ENCODE measurements at places on chromosomes 13 and 19. TPM values are rescaled to one million over a fixed set of nuclear protein-coding genes. Genes with fewer than 3 reads are reported as not detected.

DNA sequence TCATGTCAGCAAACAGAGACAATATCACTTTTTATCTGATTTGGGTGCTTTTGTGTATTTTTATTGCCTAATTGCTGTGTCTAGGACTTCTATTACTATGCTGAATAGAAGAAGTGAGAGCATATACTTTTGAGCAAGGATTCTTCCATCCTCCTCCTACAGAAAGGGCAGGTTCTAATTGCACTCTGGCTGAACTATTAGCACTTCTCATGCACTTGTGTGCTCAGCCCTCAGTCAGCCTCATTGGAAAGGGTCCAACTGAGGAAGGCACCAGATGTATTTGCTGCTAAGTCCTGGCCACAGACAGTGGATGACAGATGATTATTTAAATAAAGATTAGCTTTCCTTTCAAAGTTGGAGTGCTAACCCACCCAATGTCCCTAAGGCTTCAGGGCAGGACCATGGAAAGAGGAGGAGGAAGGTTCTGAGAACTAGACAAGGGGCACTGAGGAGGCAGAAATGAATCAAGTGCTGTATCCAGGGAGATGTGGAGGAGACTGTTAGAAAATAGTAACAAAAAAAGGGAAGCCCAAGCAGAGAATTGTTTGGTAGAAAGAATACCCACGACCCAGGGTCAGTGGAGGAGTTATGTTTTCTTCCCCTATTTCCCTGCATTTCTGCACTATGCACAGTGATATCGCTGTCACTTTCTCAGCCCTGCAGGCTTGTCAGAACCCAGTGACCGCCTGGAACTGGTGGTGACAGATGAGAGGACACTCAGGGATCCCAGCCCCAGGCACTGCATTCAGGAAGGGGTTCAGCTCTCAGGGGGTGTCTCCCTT is 8.0 kb downstream of the LILRB4 start:
- no peaks in the 10 kb centered on the region for H3K36me3 ChIP-seq
- H3K4me1 ChIP-seq, result no peaks in the 10 kb centered on the region
- H3K4me3 ChIP-seq, result no peak overlapping the region
- H3K27ac ChIP-seq, result no peak overlapping the region
- DNase-seq, result no peak

DNA sequence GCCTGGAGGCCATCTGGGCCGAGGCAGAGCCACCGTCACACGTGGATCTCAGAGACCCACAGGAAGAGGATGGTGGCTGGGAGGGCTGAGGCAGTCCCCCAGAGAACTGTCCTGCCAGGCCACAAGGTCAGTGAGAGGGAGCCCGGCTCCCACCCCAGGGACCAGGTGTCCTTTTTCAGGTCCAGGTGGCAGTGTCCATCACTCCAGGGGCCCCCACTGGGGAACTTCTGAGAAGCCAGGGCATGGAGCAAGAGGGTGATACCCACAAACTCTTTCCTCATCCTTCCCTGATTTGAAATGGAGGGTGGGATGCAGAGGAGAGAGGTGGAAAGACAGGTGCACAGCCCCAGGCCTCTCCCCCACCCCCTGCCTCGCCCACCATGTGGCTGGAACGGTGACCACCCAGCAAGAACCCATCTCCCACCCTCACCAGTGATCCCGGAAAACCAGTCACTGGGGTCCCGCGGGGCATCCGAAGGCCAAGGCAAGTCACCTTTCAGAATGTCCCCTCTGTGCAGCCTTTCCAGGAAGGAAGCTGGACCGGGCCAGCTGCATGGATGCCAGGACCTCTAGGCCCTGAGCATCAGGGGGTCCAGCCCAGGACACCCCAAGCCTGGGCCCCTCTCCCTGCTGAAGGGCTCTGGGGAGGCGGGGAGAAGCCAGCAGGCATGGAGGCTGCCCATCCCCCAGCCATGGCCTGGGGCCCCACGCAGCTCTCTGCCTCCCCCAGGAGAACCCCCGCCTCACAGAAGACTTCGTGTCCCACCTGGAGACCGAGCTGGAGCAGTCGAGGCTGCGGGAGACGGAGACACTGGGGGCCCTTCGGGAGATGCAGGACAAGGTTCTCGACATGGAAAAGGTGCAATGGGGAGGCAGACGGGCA is 14.1 kb downstream of the PRR36 start:
- no peaks in the 10 kb centered on the region for H3K27me3 ChIP-seq
- DNase-seq, result no peak
- no peak overlapping the region for H3K4me3 ChIP-seq
- H3K4me1 ChIP-seq, result peaks cover 8% of the 10 kb centered on the region

DNA sequence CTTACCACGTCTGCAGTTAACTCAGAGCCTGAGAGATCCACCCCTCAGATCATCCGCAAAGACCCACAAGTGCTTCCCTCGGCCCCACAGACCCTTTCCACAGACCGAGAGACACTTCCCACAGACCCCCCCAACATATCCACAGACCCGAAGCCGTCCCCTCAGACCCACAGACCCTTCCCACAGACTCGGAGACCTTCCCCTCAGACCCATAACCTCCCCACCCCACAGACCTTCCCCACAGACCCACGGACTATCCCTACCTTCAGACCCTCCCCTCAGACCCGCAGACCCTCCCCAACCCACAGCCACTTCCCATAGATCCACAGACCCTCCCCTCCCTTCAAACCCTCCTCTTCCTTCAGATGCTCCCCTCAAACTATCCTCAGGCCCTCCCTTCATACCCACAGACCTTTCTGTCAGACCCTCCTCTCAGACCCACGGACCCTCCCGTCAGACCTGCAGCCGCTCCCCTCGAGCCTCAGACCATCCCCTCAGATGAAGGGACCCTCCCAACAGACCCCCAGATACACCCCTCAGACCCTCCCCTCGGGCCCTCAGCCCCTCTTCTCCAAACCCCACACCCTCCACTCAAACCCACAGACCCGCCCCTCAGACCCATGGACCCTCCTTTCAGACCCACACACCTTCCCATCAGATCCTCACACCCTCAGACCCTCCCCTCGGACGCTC is 20.1 kb upstream of the TFDP1 start:
- no peak for DNase-seq
- H3K27me3 ChIP-seq, result peaks cover 19% of the 10 kb centered on the region
- H3K36me3 ChIP-seq, result no peaks in the 10 kb centered on the region
- H3K27ac ChIP-seq, result no peak overlapping the region
- peaks cover 5% of the 10 kb centered on the region for H3K4me1 ChIP-seq

GRCh38 chr19:2747349-2747748 is 7.5 kb upstream of the SLC39A3 start:
- no peak overlapping the region for H3K27ac ChIP-seq
- H3K36me3 ChIP-seq, result no peaks in the 10 kb centered on the region
- H3K4me1 ChIP-seq, result no peaks in the 10 kb centered on the region
- no peak overlapping the region for H3K4me3 ChIP-seq

SWSAP1 gene
- 2.4 TPM for total RNA-seq

DAND5 gene
- not detected for total RNA-seq

DNA sequence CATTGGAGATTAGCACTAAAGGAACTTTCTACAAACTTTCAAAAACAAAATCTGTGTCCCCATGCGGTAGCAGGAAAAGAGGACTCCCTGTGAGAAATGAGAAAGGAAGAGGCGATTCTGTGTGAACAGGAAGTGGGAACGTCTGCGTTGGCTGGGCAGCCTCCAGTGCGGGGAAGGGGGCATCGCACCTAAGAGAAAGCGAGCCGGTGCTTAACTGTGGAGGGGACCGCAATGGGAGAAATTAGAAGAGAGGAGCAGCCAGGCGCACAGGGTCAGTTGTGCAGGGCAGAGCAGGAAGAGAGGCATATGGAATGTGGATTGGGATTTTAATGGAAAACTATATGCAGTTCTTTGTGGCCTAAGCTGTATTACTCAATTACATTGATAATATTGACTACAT is 77.4 kb upstream of the DOCK9 start:
- no peaks in the 10 kb centered on the region for H3K36me3 ChIP-seq
- no peak overlapping the region for H3K4me3 ChIP-seq
- no peak overlapping the region for H3K27ac ChIP-seq
- no peaks in the 10 kb centered on the region for H3K4me1 ChIP-seq
- H3K27me3 ChIP-seq, result no peaks in the 10 kb centered on the region
- no peak for DNase-seq

DNA sequence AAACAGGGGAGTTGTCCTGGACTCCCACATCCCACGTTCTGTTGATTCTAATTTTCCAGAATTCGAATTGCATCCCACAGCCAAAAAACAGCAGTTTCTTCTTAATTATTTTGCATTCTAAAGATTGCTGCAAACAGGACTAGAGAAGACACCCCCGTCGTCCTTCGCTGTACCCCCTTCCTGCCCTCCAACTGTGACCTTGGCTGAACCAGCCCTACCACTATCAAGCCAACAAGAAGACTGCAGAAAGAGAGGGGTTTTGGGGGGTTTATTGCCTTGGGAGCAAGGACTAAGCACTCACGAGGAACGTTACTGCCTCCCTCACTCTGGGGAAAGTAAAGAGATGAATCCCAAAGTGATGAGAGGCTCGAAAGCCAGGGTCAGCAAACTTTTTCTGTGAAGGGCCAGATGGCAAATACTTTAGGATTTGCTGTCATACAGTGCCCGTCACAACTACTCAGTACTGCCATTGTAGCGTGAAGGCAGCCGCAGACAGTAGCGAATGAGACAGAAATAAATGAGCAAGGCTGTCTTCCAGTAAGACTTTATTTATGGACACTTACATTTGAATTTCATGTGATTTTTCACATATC is 32.5 kb upstream of the KATNAL1 start:
- DNase-seq, result no peak
- peaks cover 46% of the 10 kb centered on the region for H3K4me1 ChIP-seq
- H3K36me3 ChIP-seq, result no peaks in the 10 kb centered on the region
- no peak overlapping the region for H3K4me3 ChIP-seq

- H3K27me3 ChIP-seq, result no peaks in the 10 kb centered on the region
- no peaks in the 10 kb centered on the region for H3K4me1 ChIP-seq
- no peak overlapping the region for H3K27ac ChIP-seq
- H3K36me3 ChIP-seq, result no peaks in the 10 kb centered on the region
- no peak overlapping the region for H3K4me3 ChIP-seq
Observed at GRCh38 chr13:59542303-59542702, 621.4 kb downstream of the DIAPH3 start.

DNA sequence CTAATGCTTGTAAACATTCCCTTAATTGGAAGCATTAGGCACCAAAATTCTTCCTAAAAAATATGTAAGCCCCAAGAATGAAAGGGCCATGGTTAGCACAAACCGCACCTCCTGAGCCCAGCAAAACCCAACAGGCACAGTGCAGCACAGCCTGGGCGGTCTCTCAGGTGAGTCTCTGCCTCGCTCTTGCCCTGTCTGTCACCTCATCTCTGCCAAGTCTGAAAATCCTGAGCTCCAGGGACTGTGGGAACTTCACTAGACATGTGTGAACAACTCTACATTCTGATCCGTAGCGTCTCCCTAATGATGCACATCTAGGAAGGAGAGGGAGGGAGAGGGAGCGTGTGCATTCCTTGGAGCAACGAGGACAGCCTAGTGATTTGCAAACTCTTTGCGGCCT is 88.8 kb upstream of the GJB6 start:
- no peaks in the 10 kb centered on the region for H3K36me3 ChIP-seq
- H3K4me1 ChIP-seq, result no peaks in the 10 kb centered on the region
- no peak for DNase-seq

DNA sequence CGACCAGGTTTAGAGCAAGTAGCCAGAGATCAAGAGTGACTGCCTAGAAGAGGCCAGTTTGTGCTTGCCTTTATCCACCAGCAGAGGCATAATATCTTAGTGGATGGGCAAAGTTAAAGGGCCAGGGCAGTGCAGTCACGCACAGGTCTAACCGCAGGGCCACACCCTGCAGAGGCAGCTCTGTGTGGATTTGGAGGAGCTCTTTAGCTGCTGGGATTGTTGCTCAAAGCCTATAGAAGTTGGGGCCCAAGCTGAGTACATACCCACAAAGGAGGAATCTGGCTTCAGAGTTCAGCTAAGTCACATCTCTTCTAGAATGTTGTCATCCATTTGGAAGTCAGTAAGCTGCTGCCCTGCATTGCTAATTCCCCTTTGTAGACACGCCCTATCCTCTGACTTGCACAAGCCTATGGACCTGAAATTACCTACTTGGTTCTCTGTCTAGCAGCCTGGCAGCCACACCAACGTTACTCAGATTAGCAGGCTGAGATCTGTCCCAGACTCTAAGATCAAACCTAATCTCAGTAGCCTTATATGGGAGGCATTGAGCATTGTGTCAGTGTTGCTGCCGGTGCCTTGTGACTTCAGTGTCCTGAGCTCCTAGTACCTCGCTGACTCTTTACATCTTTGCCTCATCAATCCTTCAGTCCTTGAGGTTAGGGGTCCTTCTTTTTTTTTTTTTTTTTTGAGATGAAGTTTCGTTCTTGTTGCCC is 102.9 kb upstream of the STARD13 start:
- no peaks in the 10 kb centered on the region for H3K4me1 ChIP-seq
- H3K4me3 ChIP-seq, result no peak overlapping the region
- no peaks in the 10 kb centered on the region for H3K27me3 ChIP-seq
- no peaks in the 10 kb centered on the region for H3K36me3 ChIP-seq
- H3K27ac ChIP-seq, result no peak overlapping the region

DNA sequence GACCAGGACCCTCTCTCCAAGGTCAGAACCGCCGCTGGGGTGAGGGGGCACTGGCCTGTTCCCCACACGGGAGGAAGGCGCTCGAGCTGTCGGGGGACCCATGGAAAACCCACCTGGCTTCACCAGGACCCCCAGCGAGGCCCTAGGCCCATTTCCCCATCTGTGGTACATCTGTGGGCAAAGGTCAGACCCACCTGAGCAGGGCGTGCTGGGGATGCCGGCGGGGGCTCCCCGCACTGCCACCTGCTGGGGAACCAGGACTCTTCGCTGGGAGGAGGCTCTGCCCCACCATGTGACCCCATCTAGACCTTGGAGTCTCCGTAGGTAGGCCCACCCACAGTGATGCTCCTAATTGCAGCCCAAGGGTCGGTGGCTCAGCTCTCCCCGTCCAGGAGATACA is 511 bp downstream of the WDR88 start:
- H3K27ac ChIP-seq, result no peak overlapping the region
- DNase-seq, result no peak
- no peaks in the 10 kb centered on the region for H3K4me1 ChIP-seq
- H3K36me3 ChIP-seq, result peaks cover 51% of the 10 kb centered on the region

GRCh38 chr19:31838163-31838815 is 489.1 kb upstream of the TSHZ3 start:
- no peaks in the 10 kb centered on the region for H3K27me3 ChIP-seq
- no peaks in the 10 kb centered on the region for H3K36me3 ChIP-seq
- H3K27ac ChIP-seq, result peak overlapping the region; percentile 24
- H3K4me3 ChIP-seq, result no peak overlapping the region
- H3K4me1 ChIP-seq, result no peaks in the 10 kb centered on the region

COL4A2 gene
- total RNA-seq, result 576 TPM

RETN gene
- total RNA-seq, result not detected

GRCh38 chr19:35828692-35829301 is 16.2 kb upstream of the PRODH2 start:
- H3K4me3 ChIP-seq, result no peak overlapping the region
- no peak for DNase-seq
- H3K27me3 ChIP-seq, result peaks cover 32% of the 10 kb centered on the region
- H3K4me1 ChIP-seq, result no peaks in the 10 kb centered on the region
- no peak overlapping the region for H3K27ac ChIP-seq

DNA sequence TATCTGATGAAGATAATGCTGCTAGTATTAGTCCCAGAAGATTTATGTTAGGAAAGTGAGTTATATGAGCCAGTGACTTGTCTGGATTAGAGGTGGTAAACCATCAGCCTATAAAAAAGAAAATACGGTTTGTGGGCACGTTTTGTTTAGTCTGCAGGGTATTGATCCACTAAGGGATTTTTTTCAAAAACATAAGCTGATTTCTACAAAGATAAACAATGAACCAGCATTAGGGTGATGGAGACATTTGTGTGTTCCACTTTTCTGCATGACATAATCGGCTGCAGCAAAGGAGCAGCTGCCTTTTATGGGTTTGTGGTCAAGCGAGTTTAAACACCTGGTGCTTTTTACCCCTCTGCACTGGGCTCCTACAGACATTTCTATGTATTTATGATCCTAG is 836.4 kb upstream of the GPC6 start:
- H3K36me3 ChIP-seq, result no peaks in the 10 kb centered on the region
- H3K4me1 ChIP-seq, result no peaks in the 10 kb centered on the region
- no peak for DNase-seq
- no peaks in the 10 kb centered on the region for H3K27me3 ChIP-seq
- no peak overlapping the region for H3K27ac ChIP-seq

All from tibial nerve (tissue), 4 donors.